EH (cell line): ENCODE measurements at places on chromosomes 16 and 17.
A peak's percentile ranks its signal among the peaks of the same experiment; 100 is the strongest.

DNA sequence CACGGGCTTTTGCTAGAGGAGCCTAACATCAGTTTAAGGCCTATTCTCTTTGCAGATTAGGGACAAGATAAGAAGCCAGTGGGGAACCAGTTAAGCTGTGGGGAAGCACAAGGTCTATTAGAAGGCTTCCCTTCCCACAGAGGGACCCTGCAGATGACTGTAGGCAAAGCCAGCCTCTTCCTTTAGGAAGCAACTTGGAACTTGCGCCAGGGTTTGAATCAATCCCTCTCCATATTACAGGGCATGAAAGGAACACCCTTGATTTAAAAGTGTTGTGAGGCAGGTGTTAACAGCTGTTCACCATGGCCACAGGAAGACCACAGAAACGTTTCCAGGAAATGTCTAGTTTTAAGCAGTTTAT is 77.3 kb downstream of the RPTOR start:
- DNase-seq: no peak

GRCh38 chr16:58201163-58201562 is 3.3 kb upstream of the CSNK2A2 start:
- no peak for DNase-seq

- no peak for DNase-seq
These were observed 73.3 kb downstream of the RPH3AL start for GRCh38 chr17:279331-279730.

DNA sequence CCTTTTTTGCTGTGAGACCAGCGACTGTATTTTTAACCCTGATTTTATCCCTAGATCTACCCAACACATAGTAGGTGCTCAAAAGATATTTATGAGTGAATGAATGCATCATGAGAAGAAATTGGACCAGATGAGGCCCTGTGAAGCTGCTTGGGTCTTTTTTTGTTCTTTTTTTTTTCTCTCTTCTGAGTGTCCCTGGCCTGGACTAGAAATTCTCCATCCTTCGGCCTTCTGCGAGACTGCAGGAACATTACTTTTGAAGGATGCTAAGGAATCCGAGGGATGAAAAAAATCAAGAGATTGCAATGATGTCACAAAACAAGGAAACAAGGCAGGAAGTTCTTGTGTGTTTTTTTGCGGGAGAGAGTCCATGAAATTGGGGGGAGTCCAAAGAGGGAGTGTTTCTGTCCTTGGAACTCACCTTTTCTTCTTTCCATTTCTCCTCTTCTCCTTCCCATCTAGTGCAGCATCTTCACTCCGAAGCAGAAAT is 560 bp upstream of the RUSF1 start:
- peak; percentile 69 for DNase-seq

- DNase-seq: no peak
These were observed 30.7 kb upstream of the ZNF750 start for GRCh38 chr17:82870541-82870940.

GRCh38 chr16:73317321-73317857 is 269.5 kb upstream of the ZFHX3 start:
- no peak for DNase-seq

DNA sequence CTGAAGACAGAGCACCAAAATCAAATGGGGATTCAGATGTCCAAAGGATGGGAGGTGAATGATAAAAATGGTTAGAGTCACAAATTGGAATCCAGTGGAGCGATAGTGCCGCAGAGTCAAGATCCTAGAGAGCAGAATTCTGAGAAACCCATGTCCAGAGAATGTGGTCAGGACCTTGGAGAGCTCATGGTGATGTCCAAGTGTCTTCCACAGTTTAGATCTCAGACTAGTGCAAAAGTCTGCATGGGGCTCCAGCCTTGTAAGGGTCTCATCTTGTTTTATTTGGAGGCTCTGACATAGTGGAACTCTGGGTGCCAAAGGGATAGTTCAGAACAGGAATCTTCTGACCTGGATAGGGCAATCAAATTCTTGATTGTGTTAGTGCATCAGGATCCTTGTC is 245.9 kb upstream of the HSBP1 start:
- DNase-seq: peak; percentile 54

DNA sequence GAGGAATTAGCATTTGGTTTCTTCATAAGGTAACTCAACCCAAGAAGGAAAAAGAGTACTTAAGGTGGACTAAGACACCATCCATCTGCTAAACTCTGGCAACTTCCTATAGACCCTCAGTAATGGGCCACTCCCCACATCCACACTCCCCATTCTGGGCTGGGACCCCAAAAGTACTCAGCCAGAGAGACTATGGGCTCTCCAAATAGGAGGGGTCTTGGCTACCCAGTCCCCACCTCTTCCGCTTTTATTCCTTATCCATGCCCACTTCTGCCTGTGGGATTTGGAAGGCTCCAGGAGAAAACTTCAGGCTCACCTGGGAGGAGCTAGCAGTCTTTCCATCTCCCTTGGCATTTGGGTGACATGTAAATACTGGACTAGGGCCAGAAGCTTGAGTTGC is 164.5 kb upstream of the CCL2 start:
- DNase-seq: no peak

DNA sequence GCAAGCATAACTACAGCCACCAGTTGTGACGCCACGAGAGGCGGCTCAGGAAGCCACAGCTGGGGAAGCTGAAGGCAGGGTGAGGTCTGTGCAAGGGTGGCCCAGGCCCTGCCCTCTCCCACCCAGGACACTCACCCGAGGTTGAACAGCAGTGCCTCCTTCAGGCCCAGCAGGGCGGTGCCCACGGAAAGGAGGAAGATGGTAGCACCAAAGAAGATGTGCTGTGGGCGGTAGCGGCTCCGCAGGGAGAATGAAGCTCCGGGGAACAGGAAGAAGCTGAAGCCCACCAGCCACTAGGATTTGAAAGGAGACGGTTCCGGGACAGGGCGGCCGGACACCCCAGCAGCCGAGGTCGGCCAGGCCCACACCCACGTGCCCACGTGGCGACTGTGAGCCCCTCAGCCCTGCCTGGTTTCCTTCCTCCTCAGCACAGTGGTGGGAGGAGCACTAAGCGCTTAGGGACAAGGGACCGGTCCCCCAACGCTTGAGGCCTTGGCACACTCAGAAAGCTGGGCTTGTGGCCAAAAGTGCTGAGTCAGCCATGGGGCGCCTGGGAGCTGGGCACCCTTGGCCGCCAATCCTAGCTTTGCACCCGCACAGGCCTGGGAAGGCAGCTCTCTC is 11.0 kb downstream of the CYB561 start:
- DNase-seq: peak; percentile 56

GRCh38 chr17:41301204-41301790 is 1.4 kb downstream of the KRTAP29-1 start:
- no peak for DNase-seq

DNA sequence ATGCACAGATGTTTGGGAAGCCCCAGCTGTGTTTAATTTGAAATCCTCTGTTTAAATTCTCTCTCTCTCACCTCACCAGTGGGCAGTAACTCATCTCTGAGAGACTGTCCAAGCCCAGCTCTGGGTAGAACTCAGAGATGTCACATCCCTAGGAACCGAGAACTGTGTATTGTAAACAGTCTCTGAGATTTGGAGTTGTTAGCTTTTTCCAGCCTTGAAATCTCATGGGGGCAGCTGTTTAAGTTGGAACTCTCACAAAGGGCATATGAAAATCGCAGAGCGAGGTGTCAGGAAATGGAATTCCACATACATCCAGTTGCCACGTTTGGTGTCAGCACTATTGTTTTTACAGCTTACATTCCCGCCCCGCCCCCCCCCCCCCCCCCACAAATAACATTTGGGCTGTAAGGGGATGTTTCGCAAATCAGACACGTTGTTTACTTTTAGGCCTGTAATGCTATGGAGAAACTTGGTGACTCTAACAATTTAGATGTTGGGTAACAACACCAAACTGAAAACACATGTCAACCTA is 34.3 kb downstream of the VPS35L start:
- peak; percentile 63 for DNase-seq
